ENCODE measurements at places on chromosomes 7 and 10.

GRCh38 chr7:151395036-151395367 lies 14.8 kb downstream of the WDR86 start:
- no peak for DNase-seq

DNA sequence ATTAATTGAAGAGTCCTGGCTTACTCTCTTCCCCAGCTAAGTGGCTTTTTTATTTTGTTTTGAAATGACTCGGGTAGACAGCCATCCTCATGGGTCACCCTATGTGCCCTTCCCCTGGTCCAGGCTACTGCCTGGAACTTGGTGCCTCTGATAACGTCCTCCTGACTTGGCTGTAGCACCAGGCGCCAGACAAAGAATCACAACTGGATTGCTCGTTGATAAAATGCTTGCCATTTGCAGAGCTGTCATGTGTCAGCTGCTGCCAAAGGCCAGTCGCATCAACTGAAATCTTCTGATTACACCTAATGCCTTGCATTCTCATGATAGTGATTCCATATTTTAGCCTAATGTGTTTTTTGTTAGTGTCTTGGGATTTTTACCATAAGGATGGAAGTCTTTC lies 27.4 kb upstream of the ABLIM1 start:
- DNase-seq, result no peak

- no peak for DNase-seq
Measured at GRCh38 chr10:12724807-12725579, 276.5 kb downstream of the CCDC3 start.

DNA sequence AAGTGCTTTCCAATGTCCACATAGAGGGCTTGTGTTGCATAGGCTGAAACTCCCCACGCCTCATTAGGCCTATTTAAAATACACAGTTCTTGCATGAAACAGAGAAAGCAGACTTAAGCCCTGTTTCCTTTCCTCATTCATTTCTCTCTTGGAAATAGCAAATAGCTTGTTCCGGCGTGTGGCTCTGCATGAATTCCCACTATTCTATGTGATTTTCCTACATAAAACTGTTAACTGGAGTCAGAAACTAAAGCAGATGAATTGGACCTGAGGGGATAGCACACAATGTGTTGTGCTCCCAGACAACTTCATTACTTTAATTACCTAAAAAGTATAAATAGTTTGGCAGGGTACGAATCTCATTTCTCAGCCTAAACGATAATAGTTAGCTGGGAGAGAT lies 981.5 kb downstream of the SORCS1 start:
- no peak for DNase-seq

GRCh38 chr10:124092250-124092859 lies 1.0 kb downstream of the CHST15 start:
- peak; percentile 62 for DNase-seq

GRCh38 chr7:136294977-136295376 lies 317.8 kb upstream of the MTPN start:
- no peak for DNase-seq

DNA sequence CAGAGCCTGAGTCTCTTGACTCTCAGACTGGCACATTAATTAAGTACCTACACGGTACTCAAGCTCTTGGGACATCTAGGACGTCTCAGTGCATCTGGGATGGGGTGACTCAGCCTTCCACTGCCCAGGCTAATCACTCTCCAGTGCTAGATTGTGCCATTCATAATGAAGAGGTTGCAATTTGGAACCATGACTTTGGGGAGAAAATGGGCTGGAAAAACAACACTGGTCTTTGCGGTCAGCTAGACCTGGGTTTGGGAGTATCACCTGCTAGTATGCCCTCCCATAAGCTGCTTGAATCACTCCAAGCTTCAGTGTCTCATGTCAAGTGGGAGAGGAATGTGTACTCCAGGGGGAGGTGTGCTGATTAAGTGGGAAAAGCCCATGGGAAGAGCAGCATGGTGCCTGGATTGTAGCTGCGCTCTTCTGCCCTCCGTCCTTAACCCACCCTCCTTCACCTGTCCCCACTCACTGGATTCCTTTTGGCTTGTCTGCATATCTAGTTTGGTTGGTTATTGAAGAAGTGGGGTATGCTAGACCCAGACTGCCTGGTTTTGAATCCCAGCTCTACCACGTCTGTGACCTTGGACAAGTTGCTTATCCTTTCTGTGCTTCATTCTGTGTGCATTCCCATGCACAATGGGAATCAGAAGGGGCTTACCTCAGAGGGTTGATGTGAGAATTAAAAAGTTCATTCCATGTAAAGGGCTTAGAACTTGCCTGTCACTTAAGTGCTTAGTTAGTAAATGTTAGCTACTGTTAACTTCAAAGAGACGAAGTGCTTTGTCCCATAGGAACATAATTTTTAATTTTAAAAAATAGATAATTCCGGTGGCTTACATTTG lies 3.8 kb downstream of the NFE2L3 start:
- DNase-seq, result peak; percentile 28

DNA sequence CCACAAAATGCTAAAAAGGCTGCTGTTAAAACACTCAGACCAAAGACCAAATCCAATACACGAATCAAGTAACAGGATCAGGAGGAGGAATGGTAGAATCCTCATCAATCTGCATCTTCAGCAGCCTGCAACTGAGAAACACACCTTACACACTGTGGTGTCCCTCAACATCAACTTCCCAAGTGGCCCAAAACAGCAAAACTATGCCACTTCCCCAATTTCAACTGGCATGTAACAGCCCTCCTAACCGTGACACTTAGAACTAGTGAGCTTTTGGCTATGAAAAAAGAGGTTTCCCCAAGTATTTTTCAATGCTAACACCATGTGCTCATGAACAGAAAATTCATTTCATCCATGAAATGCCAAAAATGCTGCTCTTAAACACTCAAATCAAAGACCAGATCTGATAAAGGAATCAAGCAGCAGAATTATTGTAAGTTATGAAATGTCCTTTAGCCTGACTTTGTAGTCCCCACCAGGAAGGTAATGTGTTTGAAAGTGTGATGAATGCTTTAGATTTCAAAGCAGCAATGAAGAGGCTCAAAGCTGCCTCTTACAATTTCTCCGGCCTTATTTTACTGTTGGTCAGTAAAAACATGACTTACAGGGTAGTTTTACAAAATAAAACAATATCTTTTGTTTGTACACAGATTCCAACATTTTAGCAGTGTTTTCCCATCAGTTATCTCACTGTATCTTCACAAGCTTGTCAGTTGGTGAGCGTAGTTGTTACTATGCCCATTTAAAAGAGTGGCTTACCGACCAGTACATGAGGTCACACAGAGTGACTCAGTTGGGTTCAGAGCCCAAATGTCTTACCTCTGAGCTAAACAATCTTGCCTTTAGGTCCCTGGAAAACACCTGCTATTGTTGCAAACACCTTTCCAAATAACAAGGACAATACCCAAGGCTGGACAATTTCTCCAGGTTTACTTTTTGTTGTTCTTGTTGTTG lies 65.7 kb upstream of the ASAH2 start:
- no peak for DNase-seq

Measured in AG20443 (cell line).